SW 1271 (cell line): ENCODE measurements at places on chromosomes 16 and 17.

GRCh38 chr17:8916466-8916865 lies 49.0 kb upstream of the PIK3R6 start:
- no peak for DNase-seq

GRCh38 chr17:41639492-41640473 lies 15.4 kb upstream of the KRT17 start:
- DNase-seq, result no peak

DNA sequence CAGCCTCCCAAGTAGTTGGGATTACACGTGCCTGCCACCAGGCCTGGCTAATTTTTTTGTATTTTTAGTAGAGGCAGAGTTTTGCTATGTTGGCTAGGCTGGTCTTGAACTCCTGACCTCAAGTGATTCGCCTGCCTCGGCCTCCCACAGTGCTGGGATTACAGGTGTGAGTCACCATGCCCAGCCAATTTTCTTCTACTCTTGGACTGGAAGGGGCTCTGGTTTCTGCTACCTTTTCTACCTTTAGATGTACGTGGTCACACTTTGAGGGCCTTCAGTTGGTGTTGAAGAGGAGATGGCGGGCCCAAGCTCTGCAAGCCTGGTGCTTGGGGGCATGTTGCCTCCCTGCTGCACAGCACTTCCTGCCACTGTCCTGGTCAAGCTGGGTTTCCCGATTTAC lies 173.6 kb downstream of the PRKCA start:
- DNase-seq, result no peak

DNA sequence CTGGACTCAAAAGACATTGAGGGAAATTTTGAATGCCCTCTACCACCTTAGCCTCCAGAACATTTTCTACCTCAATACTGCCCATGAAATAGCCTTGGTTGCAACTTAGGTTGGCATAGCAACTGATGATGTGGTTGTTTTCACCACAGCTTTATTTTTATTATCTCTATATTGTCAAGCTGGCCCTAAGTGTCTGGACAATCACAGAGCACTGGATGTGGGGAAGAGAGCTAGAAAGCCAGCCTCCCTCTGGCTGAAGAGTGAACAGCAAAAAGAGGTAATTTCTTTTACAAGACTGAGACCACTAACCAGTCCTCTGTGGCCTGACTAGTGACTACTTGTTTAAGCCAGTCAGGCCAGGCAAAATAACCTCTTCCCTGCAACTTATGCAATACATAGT lies 159.6 kb downstream of the HS3ST2 start:
- DNase-seq, result no peak

DNA sequence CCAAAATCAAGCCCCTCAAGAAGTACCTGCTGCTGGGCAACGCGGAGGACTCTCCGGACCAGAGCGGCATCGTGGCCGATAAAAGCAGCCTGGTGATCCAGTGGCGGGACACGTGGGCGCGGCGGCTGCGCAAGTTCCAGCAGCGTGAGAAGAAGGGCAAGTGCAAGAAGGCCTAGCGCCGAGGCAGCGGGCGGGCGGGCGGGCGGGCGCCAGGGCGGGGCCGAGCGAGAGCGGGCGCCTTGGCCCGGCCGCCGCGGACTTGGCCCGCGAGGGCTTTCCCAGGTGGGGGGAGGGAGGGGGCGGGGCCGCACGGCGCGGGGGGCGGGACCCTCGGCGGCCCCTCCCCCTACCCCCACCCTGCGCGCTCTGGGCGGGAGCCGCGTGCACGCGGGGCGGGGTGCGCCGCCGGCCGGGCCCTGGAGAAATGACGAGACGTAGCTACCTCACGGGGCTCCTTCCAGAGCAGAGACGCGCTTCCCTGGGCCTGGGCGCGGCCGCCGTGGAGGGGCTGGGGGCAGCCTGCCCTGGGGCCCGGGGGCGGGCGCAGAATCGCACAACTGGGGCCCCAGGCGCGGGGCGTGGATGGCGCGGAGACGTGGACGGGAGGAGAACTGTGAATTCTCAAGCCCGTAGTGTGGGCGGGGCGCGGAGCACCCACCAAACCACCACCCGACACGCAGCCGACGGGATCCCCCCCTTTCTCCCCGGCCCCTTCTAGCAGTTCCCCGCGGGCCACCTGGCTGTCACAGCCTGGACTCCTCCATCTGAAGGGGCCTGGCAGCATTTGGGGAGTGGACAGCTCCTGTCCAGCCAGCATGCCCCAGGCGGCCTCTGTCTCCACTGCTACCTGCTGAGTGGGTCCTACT lies 218.7 kb downstream of the NTN1 start:
- peak; percentile 38 for DNase-seq

GRCh38 chr16:10332241-10332640 lies 53.6 kb upstream of the ATF7IP2 start:
- no peak for DNase-seq

DNA sequence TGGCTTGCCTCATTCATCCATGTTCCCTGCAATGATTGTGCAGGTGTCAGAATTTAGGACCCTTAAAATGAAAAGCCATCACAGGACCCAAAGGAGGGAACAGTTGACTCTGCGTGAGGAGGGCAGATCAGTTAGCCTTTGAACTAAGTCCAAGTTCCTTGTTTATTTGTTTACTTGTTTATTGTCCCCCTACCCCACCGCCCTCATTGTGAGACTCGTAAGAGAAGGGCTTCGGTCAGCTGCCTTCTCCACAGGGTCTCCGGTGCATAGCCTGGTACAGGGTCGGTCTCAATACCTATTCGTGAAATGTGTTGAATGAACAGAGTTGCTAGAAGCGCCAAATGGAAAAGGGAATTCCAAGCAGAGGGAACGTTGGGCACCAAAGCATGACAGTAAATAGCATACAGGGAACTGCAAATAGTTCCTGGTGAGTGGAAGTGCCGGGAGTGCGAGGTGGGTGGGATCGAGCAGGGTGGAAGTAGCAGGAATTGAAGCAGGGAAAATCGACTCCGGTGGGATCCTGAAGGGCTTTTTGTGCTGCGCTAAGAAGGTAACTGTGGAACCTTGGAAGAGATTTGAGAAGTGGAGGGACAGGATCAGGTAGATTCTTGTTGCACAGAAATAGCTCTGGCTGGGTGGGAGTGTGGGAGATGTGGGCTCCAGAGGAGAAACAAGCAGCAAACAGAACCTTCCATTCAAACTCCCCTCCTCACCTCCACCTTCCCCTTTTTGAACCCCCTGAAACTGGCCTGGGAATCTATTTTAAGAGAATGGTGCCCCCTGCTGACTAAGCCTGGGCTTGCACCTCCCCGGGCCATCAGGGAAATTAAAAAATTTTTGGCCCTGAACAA lies 12.7 kb downstream of the SLC35B1 start:
- DNase-seq, result no peak

- no peak for DNase-seq
These were observed 1017.1 kb upstream of the EEF2KMT start for GRCh38 chr16:6114691-6115090.

- no peak for DNase-seq
These were observed 677 bp downstream of the SLC13A2 start for GRCh38 chr17:28474111-28474531.

DNA sequence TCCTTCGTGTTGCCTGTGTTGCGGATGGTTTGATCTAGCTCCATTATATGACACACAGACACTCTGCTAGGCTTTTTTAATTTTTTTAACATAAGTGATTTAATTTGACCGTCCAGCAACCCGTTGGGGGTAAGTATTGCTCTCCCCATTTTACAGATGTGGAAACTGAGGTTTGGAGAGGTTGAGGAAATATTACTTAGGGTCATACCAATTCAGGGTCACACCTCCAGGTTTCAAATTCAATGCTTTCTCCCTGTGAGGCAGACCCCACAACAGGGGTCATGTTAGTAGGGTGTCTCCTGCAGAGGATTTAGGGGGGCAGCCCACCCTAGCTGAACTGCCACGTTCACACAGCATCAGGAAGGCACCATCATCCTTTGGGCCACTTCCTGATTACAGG lies 179.4 kb downstream of the COPRS start:
- DNase-seq, result no peak

GRCh38 chr17:42288803-42289610 lies 709 bp downstream of the STAT5A start:
- no peak for DNase-seq
